ENCODE measurements at places on chromosomes 1 and 21.
A peak's percentile ranks its signal among the peaks of the same experiment; 100 is the strongest.

DNA sequence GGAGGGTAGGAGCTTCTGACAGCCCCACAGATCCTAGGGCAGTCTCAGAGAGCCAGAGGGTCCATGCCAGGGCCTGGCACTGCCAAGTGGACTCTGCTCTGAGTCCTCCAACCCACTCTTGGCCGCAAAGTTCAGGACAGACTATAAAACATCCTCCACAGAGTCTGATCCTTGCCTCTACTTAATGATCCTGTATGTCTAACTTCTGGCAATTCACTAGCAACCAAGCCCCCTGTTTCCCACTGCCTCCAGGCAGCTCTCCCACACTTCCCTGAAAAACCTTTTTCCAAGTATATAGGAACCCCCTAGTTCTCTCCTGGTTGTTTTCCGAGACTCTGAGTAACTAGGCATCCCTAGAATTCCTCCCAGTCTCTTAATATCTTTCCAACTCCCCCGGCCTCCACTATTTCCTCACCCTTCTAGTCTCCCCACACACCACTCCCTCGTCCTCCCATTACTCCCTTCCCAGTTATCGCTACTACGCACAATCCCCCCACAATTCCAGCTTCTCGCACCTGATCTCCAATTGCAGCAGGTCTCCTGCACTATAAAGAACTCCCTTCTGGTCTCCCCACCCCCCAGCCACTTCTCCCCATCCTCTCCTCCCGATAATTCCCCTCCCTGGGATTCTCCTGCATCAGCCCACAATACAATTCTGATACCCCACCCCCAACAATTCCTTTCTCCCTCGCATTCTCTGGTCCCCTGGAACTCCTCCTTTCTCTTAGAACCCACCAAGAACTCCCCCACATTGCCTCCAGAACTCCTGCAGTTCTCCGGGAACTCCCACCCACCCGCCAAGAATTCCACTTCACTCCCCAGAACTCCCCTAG is 574 bp downstream of the IGSF9 start:
- DNase-seq, result no peak

- no peak for DNase-seq
Measured at GRCh38 chr1:3067671-3068563, 1.1 kb upstream of the PRDM16 start.

DNA sequence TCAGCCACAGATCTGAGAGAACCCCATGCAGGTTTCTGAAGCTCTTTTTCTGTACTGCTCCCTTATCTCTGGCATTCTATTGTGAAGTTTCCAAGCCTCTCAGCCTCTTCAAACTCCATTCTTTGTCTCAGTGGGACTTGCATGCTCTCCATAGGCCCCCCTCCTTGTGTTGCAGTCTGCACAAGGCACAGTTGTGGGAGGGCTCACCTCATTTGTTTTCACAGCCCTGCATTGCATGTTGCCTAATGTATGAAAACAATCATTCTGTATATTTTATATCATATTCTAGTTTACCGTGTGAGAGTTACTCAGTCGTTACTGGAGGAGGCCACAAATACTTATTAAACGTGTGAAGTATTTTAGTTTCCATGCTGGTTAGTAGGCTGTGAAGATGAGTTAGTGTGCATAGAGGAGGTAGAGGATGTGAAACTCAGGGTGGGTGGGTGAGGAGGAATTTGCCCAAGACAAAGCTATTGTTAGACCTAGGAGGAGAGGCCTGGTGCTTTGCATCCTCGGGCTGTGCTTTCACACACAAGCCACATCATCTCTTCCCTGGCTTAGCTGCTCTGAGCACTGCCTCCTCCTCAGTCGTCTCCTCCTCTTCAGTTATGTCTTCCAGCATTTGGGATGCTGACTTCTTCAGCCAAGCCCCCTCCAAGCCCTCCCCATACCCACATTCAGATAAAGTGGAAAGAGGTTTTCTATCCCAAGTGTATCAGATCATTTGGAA is 7.8 kb upstream of the CHI3L2 start:
- no peak for DNase-seq

DNA sequence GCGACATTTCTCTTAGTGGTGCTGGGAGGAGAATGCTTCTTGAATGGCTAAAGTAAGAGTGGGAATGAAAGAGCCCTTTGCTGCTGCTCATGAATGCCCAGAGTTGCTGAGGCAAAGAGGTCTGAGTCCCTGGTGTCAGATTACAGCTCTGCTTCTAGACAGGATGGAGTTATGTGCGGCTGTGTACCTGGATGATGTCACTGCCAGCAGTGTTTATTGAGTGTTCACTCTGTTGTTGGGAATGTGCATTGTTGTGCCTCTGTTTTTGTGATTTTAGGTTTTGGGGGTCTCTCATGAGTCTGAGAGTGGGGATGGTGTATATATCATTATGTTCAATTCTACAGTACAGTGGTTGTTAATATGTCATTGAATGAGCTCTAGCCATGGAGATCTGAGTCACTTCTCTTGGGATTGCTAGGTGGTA is 2.7 kb downstream of the CDC14A start:
- DNase-seq, result peak; percentile 4

- no peak for DNase-seq
Measured at GRCh38 chr1:30192969-30193630, 530.3 kb downstream of the MATN1 start.
